Stomach (tissue), 19 donors: ENCODE measurements at places on chromosomes 1 and 21.

DNA sequence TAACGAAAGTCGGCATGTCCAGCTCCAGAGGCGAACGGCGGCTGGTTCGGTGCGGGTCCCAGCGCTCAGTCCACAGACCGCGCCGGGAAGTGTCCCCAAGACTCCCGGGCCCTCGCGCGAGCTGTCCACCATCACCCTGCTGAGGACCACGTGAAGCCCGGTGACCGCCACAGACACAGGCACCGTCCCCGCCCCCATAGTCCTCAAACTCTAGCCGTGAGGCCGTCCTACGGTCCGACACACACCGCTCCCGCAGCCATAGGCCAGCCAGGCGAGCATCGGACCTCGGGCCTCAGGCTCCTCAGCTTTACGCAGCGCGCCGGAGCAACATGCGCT is 535 bp downstream of the SETD4 start:
- no peak for DNase-seq

GRCh38 chr1:206702803-206703202 is 18.1 kb downstream of the MAPKAPK2 start:
- DNase-seq = no peak

DNA sequence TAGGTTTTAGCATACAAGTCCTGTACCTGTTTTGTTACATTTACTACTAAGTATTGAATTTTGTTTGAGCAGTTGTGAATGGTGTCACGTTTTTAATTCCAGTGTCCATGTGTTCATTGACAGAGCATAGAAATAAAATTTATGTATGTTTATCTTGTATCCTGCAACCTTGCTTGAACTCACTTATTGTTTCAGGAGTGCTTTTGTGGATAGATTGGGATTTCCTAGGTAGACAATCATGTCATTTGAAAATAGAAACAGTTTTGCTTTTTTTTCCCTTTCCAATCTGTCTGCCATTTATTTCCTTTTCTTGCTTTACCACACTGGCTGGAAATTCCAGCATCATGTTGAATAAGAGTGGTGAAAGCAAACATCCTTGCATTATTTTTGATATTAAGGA is 15.0 kb upstream of the ABCG1 start:
- no peak for DNase-seq

- DNase-seq = peak; percentile 31
These were observed 785.7 kb downstream of the ADGRL2 start for GRCh38 chr1:82586473-82586872.

DNA sequence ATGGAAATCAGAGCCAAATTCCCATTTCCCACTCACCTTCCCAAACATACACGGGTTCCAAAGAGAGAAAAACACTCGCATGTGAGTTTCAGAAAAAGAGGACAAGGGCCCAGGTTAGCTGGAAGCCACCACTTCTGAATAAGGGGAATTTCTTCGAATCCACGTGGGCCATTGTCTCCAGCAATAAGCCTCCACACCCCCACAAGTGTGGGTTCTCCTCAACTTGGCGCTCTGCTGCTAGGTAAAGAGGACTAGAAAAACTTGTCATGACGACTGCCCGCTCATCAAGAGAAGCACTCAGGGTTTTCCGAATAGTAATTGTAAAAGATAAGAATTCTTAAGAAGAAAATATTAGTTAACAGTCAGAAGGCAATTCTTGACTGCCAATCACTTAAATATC is 30.6 kb downstream of the PRDM15 start:
- DNase-seq = no peak

GRCh38 chr1:153565529-153566374 is at the start of gene S100A2:
TSS of gene S100A2 (minus strand) at chr1:153565844. CDS start at chr1:153563877, 1,967 bp downstream.
- DNase-seq = peak; percentile 46

DNA sequence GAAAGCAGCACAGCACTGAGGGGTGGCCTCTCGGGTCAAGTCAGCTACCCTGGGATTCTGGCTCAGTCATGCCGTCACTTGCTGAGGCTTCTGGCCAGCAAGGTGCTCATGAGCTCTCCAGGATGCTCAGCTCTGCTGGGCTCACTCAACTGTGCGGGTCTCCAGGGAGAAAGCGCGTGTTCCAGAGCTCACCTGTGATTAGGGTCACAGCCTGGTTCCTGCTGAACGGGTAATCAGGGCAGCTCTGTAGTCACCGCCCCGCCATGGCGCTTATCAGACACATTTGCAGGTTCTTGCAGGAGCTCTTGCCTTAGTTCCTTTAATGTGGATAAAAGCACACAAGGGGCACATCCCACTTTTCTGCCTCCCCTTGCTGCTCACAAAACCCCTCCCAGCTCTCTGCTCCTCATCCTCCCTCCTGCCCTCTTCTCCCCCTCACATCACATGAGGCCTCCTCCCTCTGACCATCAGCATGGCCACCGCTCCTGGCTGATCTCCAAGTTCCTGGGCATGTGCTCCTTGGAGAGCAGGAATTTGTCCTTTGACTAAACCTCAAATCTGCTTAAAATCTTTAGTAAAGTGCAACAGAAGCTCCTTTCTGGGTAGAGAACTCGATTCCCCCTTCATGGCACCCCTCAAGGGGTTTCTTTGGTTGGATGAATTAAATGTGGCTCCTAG is 2.0 kb downstream of the PCP4 start:
- no peak for DNase-seq

- no peak for DNase-seq
These were observed 23.5 kb downstream of the CYP4A22 start for GRCh38 chr1:47160716-47161115.

GRCh38 chr1:41353744-41354143 is 7.5 kb upstream of the FOXO6 start:
- DNase-seq = peak; percentile 81

DNA sequence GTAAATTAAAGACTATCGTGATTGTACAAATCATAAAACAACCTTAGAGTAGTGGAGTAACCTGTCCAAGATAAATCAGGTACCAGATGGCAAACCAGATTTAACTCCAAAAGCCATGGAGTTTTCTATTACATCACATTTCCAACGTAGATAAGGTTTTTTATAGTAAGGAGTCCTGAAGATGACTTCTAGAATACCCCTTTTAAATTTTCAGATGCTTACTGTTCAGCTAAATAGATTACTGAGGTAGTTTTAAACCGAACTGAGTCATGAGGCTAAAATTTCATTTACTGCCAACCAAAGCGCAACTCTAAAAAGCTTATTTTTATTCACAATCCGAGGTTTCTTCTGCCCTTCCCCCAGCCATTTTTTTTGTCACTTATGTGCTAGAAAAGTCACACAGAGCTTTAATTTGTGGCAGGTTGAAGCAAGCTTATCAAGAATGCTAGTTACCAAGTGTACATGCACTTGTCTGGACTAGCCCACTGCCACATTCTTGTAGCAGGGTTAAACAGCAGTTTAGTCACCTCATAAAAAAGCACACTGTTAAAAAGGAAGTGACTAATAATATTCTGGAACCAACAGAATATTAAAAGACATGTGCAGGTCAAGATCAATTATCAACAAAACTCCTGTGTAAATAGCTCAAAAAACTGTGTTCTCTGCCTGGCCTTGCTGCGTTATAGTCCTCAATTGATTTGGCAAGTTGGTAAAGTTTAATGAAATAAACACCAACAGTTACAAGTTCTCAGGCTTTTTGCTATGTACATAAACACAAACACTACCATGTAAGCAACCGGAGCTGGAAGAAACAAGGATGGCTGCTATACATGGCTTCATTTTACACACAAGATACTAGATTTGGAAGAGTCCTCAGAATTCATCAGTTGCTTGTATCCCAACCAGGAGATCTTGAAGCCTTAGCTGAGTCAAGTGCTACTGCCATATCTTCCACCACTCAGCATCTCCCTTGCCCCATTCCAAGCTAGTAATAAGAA is 180.3 kb upstream of the DMRTA2 start:
- no peak for DNase-seq

DNA sequence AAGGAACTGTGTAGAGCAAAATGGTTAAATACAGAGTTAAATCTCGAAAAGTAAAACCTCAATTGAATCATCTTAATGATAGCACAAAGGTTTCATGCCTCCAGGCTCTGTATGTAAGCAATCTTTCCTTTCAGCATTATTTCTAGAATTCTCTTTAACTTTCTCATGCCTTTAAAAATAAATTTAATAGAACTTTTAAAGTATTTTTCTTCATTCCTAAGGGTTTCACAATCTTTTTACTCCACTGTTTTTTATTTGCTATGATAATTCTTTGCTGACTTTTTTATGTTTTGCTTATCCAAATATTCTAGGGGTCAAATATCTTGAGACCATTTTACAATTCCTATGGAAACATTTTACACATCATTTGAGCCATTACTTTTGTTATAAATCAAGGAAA is 288.0 kb downstream of the BACH1 start:
- no peak for DNase-seq

GRCh38 chr1:220733086-220733601 is 15.0 kb upstream of the MTARC2 start:
- peak; percentile 91 for DNase-seq

DNA sequence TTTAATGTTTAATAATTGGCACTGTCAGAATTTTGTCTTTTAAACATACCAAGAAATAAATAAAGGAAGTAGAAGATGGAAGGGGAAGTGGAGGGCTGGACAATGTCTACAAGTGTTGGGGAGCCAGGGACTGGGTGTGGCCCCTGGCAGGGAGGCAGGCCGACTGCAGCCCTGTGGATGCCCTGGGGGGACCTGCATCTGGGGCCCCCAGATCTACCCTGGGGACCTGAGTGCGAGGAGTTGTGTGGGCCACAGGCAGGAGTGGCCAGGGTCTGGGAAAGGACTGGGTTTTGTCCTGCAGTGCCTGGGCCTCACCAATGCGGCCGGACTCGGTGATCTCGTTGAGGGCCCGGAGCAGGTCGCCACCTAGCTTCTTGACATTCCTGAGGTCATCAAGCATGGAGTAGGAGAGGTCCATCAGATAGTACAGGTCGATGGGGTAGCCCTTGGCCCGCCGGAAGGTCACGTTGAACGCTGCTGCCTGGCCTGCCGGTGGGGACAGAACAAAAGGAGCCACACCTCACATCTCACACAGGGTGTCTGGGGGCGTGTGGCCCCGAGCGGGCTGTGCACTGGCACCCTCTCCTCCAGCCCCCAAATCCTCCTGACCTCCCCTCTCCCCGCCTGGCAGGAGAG is 17.5 kb downstream of the ITGB2 start:
- no peak for DNase-seq

GRCh38 chr1:201269900-201270410 is 13.4 kb upstream of the PKP1 start:
- no peak for DNase-seq

DNA sequence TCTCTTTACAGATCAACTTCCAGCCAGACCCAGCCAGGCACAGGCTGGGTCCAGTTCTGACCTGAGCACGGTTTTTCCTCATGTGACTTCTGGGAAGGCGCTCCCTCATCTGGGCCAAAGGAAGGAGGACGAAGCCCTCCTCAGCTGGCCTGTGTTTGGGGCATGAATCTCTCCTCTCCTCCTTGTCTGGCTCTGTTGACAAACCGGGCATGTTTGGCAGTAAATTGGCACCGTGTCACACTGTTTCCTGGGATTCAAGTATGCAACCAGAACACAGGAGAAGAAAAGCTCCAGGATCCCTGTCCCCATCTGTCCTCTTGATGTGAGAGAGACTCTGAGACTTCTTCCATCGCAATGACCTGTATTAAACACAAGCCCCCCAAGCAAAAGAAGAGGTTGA is 18.3 kb downstream of the NECAP2 start:
- no peak for DNase-seq

GRCh38 chr1:235941876-235942624 is 75.3 kb upstream of the LYST start:
- DNase-seq = no peak

DNA sequence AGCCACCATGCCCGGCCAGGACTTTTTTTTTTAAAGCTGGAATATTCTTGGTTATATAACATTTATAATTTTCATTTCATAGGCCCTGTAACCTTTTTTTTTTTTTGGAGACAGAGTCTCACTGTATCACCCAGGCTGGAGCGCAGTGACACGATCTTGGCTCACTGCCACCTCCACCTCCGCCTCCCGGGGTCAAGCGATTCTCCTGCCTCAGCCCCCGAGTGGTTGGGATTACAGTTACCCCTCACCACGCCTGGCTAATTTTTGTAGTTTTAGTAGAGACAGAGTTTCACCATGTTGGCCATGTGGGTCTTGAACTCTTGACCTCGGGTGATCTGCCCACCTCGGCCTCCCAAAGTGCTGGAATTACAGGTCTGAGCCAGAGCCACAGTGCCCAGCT is 12.6 kb downstream of the ZYG11B start:
- no peak for DNase-seq

GRCh38 chr1:207897188-207897587 is 13.7 kb downstream of the CD34 start:
- no peak for DNase-seq

- no peak for DNase-seq
These were observed 71.9 kb downstream of the ZSWIM5 start for GRCh38 chr1:45134461-45134873.

- no peak for DNase-seq
These were observed 426.1 kb downstream of the NUF2 start for GRCh38 chr1:163747855-163748254.

- no peak for DNase-seq
These were observed 59.3 kb downstream of the CENPF start for GRCh38 chr1:214662223-214662785.

- no peak for DNase-seq
These were observed 4.0 kb downstream of the PHC2 start for GRCh38 chr1:33426916-33427315.

DNA sequence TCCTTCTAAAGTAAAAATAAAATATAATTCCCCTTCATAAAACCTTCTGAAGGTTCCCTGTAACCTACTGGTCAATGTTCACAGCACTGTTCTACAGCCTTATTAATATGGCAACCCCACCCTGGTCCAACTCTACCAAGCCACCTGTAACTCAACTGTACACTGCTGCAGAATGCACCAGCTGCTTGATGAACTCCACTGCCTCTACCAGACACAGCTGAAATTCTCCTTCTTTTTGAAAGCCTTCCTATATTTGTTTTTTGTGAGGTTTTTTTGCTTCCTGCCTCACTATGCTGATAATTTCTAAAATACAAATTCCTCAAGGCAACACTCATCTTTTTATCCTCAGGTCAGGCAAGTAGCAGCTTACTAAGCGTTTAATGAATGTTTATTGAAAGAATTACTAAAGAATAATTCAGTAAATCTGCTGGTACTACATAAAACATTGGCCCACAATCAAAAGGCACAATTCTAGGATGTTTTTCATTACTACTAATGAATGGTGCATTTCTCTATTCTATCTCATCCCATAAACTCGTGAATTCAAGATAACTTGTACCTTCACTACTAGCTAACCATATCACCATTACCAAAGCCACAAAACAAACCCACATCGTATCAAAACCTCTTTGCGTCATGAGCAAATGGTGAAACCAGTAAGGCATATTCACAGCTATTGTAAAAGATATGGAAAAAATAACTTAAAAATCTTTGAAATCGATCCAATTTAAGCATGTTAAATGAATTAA is 2.4 kb downstream of the SSX2IP start:
- no peak for DNase-seq

DNA sequence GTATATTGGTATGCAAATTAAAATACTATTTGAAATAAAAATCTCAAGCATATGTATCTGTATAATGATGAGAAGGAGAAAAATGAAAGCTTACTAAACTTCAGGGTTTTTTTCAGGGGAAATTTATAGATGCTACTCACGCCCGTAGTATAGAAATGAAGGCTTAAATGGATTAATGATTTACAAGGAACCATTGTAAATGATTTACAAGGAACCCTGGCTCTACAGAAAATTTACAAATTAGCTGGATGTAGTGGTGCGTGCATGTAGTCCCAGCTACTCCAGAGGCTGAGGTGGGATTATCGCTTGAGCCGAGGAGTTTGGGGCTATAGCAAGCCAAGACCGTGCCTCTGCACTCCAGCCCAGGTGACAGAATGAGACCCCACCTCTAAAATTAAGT is 150.5 kb downstream of the PCBP3 start:
- no peak for DNase-seq

GRCh38 chr1:48776393-48777218 is at the start of gene BEND5:
TSS of gene BEND5 (minus strand) at chr1:48776891. CDS start at chr1:48776831, 60 bp downstream.
- peak; percentile 93 for DNase-seq
